ENCODE measurements at places on chromosomes 3 and 15.

DNA sequence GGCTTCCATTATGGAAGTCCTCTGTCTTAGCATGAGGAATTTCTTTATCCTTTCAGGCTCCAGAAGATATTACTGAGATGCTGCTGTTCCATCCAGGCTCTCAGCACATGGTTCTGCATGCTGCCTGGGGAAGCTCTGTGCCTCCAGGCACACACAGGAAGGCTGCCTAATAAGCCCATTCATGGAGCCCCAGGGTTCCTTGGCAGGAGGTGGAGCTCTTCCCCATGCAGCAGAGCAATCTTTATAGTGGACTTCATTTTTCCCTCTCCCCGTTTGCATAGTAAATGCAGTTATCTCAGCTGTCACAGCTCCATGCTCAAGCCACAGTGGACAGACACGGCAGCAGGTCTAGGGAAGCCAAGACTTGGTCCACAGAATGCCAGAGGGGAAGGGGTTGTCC is 57.6 kb downstream of the BOC start:
- DNase-seq: no peak

- DNase-seq: no peak
These were observed 184.1 kb upstream of the MBNL1 start for GRCh38 chr3:152084441-152085158.

- no peak for DNase-seq
These were observed 63.9 kb downstream of the CHAC1 start for GRCh38 chr15:41017066-41017735.

- DNase-seq: peak; percentile 69
These were observed 33.8 kb downstream of the MBNL1 start for GRCh38 chr3:152302521-152303021.

GRCh38 chr3:113259196-113259595 is 47.8 kb downstream of the BOC start:
- no peak for DNase-seq

Measured in NCI-H446 treated with DMSO at 0.1 percent for 48 hours (cell line).